ENCODE measurements at places on chromosomes 11 and 22.
A peak's percentile ranks its signal among the peaks of the same experiment; 100 is the strongest.

DNA sequence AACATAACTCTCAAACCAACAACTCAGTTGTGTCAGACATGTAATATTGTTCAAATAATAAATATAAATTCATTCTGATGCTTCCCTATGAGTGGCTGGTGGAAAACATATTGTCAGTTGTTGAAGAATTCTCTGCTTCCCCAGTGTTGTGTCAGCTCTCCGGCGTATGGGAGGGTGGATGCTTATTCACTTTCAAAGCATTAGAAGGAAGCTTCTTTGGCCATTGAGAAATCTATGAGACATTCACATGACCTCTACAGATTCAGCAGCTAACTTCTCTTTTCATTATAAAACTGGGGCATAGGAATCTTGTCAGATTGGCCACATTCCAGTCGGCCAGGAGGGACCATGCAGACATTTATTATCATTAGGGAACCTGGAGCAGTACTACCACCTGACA, 2.9 kb downstream of the OR51V1 start:
- no peak for DNase-seq

GRCh38 chr11:64724863-64725532, 2.0 kb upstream of the NRXN2 start:
- DNase-seq, result no peak

DNA sequence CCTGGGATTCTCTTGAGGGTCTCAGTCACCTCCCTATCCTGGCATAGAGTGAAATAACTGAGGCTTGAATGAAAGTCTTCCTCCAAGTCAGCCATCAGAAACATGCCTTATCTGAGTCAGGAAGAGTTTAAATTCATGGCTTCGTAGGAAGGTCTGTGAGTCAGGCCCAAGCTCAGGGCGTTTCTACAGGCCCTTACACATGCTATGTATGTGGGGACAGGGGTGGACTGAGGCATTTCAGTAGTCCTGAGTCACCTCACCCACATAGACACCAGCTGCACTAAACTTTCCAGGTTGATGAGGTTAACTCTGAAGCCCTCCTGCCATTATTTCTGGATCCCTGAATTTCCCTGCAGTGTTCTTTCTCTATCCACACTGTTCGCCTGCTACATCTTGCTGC, 134.6 kb upstream of the RCN1 start:
- DNase-seq, result no peak

DNA sequence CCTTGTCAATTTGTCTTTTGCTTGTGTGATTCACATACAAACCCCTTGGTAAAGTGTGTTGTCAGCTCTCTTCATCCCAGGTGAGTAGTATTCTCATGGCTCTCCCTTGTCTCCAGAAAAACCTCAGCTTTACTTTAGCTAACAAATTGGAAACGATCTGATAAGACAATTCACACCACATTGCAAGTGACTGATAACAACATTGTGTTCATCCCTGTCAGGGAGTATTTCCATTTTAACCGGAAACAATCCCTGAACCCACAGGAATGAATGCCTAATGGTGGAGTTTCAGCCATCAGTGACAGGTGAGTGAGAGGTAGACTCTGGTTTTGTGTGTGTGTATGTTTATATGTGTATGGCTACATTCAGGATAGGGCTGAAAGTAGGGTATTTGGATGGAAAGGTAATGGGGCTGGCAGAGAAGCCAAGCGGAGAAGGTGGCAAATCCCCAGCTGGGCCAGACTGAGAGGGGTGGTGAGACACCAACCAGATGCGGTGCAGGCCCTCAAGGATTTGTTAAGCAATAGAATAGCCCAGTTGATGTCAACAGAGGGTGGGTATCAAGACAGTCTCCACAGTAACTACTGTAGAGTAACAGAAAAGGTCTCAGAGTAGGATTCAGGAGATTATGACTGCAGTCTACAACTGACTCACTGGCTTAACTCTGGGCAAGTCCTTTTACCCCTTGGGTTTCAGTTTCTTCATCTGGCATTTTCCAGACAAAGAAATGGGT, 7.6 kb downstream of the LRRC51 start:
- DNase-seq, result no peak

DNA sequence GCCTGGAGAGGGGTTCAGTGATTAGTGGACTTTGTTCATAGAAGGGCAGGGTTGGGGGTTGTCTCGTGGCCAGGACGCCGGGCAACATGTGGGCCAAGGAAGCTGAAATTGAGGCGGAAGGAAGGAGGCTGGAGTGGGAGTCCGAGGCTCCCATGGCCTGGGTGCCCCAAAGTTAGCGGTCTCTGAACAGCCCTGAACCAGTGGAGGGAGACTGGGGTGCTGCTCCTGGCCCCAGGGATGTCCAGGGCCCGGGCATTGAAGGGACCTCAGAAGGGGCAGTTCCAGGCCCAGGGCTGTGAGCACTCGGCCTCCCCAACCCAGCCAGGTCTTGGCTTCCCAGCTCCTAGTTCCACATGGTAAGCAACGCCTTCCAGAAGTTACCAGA, 59.2 kb upstream of the PRODH start:
- DNase-seq, result no peak

DNA sequence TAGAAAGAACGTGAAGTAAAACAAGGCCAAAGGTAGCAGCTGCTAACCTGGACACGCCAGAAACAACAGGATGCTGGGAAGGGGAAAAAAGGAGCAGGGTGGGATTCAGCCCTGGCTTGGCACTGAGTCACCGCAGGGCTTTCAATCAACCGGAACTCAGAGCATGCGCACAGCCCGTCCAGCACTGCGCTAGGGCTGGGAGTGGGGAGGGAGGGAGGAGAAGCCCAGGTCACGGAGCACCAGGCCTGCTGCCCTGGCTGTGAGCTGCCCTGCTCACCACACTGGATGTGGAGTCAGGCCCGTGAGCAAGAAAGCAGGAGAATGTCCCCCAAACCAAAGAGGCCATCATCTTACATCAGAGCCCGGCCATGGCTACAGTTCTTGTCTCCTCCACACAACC, 51.5 kb downstream of the APOL1 start:
- DNase-seq, result no peak

GRCh38 chr11:117369534-117369933, 41.9 kb downstream of the CEP164 start:
- no peak for DNase-seq

- no peak for DNase-seq
Observed at GRCh38 chr22:23220485-23221350, 40.4 kb downstream of the BCR start.

- DNase-seq, result no peak
Observed at GRCh38 chr11:12204506-12204905, 94.1 kb downstream of the MICAL2 start.

GRCh38 chr11:22798901-22799300, 30.7 kb downstream of the SVIP start:
- peak; percentile 52 for DNase-seq

GRCh38 chr11:67441731-67442351, 1.4 kb downstream of the CORO1B start:
- no peak for DNase-seq

- DNase-seq, result no peak
Observed at GRCh38 chr22:46071451-46072109, 78.7 kb upstream of the PPARA start.

GRCh38 chr11:127471662-127472061, 471.1 kb upstream of the KIRREL3 start:
- no peak for DNase-seq

DNA sequence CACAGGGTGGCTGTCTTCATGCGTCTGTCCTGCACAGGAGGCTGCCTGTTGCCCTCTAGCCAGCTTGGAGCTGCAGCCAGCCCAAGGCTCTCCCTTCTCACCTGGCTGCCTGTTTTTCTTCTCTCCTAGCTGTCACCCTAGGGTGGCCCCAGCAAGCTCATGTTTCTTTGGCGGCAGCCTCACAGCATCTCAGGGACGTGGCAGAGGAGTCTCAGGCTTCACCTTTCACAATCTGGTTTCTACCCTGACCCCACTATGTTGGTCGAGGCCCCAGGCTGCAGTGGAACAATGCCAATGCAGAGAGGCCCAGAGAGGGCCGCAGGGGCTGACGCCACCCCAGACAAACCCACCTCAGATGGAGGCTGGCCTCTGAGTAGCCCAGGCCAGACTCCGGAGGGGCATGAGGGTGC, 2.5 kb upstream of the CLDN5 start:
- DNase-seq, result no peak

DNA sequence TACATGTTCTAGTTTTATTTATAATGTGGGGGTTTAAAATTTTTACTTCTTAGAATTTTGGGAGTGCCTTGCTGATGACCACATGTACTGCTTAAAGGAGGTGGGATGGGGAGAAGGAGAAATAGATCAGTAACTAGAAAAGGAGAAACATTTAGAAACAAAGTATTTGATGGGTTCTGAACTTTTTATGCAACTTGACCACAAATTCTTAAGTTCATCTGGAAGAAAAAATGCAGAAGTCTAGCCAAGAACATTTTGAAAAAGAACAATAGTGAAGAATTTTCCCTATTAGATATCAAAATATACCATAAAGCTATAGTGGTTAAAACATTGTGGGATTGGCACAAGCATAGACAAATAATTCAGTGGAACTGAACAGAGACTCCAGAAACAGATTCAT, 73.3 kb upstream of the AMPD3 start:
- no peak for DNase-seq

DNA sequence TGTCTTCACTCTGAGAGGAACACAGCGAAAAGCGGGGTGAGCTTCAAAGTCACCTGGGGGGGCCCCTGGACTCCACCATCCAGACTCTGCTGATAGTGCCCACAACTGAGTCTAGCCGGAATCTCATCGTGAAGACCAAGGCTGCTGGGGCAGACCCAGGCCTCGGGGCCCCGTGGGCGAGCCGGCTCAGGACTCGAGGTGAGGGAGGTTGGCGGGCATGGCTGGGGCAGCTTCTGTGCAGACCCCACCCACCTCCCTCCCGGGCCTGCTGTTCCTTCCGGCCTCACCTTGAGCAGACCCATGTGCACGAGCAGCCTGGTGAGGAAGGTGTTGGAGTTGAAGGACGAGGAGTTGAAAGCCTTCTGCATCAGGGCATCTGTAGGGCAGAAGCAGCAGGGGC, 8.7 kb upstream of the CHADL start:
- DNase-seq, result no peak

- no peak for DNase-seq
Observed at GRCh38 chr11:8384199-8384821, 120.6 kb upstream of the LMO1 start.

GRCh38 chr11:114059984-114060391, 477 bp downstream of the ZBTB16 start:
- no peak for DNase-seq

- no peak for DNase-seq
Observed at GRCh38 chr22:42700355-42700754, 20.3 kb downstream of the A4GALT start.

DNA sequence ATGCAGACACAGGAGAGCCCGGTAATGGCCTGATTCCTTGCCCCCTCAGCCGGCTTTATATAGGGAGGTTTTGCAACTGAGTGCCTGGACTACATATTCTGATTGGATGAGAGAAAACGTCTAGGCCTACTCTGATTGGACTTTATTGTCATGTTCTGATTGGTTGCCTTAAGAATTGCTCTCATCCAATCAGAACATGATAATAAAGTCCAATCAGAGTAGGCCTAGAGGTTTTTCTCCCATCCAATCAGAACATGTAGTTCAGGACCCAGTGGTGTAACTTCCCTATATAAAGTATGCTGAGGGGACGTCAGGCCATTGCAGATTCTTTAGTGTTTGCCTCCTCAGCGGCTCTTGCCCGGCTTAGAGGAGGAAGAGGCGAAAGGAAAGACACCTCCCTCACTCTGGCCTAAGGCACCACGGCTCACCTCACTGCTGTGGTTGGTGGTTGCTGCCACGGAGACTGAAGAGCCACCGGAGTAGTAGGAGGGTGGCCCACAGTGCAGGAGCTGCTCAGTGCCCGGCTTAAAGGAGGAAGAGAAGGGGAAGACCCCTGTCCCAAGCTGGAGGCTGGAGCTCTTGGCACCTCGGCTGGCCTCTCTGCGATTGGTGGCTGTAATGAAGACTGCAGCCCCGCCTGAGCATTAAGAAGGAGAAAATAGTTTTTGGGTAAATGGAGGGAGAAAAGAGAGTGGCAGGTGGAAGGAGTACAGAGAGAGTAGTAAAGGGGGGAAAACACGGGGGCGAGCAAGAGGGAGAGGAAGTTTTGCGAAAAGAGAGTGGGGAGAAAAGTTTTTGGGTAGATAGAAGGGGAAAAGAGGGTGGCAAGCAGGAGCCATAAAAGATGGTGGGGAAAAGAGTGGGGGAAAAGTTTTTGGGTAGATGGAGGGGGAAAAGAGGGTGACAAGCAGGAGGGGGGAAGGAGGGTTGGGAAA, 116.7 kb upstream of the SERPIND1 start:
- no peak for DNase-seq

Data from NCI-H187 treated with DMSO at 0.1 percent for 48 hours (cell line).